ENCODE measurements at places on chromosomes 7 and 10.

DNA sequence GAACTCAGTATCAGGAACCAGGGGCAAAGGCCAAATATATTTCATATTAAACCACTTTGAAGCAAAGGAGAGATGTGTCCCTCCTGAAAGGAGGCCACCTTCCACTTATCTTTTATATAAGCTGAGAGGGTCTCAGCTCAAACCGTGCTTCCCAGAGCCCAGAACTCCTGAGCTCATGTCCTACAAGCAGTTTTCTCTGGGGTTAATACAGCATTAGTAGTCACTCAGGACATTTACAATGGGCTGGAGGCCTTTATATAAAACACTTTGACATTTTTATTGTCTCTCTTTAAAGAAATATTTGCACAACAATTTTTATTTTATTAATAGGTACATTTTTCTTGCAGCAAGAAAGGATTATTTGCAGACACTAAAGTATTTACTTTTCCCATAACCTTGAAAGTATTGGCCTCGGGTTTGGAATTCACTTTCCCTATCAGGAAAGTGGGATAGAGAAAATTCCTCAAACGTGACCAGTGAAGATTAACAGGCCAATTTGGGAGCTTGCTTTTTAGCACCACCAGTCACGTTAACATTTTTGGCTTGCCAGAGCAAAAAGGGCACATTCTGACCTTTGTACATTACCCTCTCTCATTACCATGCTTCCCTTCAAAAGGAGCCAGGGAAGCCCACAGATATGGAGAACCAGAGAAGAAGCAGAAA is 464.9 kb upstream of the NRP1 start:
- no peak for DNase-seq

- DNase-seq, result no peak
These were observed 775.3 kb upstream of the POM121L12 start for GRCh38 chr7:52260046-52260665.

GRCh38 chr10:4847561-4848355 is 21.8 kb downstream of the AKR1E2 start:
- peak; percentile 75 for DNase-seq

DNA sequence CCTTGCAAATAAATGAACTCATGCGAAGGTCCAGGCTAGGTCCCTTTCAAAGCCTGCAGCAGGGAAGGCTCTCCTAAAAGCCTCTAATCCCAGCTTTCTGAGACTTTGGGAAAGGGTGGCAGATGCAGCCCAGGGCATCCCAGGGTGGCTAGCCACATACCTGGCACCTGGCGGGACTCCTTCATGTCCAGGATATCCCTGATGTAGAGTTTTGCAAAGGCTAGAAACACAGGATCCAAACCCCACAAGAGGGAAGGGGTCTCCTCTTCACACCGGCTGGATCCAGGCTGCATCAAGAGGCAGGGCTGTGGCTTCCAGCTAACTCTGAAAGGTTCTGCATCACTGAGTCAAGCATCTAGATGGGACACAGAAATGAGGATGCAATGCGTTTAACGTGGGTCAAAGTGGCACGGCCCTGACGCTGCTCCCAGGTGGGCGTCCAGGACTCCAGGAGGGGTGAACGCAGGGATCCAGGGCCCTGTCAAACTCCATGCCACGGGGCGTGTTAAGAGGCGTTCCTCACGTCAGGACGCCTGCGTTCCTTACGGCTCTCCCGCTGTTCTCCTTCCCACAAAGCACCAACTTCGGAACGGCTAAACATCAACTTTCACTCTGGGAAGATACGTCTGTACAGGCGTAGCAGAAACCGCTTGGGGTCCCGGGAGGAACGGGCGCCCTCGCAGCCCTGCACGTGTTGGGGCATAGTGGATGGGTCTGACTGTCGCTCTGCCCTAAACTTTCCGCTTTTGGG is 507 bp downstream of the STN1 start:
- peak; percentile 49 for DNase-seq

DNA sequence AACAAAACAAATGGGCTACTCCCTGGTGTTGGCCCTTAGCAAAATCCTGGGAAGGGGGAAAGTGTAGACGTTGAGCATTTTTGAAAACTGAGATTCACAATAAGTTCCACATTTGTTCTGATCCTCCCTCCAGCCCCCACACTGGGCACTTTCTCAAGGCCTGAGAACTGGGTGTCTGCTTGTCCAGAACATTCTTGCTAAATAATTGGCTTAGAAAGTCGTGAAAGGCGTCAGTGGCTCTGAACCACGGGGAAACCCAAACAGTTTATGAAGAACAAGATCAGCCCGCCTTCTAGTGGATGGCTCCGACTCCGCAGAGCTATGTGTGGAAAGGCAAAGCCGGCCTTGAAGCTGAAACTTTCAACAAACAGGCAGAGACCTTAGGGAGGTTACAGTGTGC is 370.1 kb downstream of the PRPF18 start:
- DNase-seq, result peak; percentile 72

DNA sequence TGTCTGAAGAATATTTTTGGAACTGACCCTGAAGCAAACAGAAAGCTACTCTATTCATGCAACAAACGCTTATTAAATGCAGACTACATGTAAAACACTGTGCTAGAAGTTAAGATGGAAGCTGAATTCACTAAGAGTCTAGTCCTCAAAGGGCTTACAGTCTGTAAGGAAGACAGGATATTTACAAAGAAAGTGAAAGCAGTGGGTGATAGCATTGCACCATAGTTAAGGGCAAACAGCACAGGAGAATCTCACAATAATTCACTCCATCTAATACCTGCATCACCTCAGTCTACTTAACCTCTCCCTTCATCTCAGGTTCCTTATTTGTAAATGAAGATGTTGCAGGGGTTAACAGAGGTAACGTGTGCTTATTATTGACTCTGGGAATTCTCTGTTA is 360.0 kb upstream of the AOAH start:
- DNase-seq, result peak; percentile 16

DNA sequence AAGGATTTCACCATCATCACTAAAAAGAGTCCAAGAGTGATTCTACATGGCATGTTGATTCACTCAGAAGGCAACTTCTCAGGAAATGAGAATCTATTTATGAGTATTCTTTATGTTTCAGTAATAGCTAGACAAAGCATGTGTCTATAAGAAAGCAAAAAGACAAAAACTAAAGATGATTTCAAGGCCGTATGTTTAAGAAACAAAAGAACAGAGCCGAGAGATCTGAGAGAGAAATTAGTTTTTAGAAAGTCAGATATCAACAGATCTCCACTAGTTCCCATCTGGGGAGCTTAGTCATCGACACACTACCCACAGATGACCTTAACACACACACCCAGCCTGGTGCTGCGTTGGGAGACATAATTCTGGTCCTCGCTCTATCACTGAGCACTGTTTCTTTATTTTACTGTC is 21.0 kb downstream of the PIP4K2A start:
- peak; percentile 63 for DNase-seq

- no peak for DNase-seq
These were observed 1086.9 kb downstream of the XPNPEP1 start for GRCh38 chr10:108836362-108836761.
